ENCODE measurements at places on chromosomes 7 and 10. TPM values are rescaled to one million over a fixed set of nuclear protein-coding genes. Genes with fewer than 3 reads are reported as not detected.

GRCh38 chr10:86254081-86254480, 112.5 kb downstream of the GRID1 start:
- no peak for DNase-seq

DNA sequence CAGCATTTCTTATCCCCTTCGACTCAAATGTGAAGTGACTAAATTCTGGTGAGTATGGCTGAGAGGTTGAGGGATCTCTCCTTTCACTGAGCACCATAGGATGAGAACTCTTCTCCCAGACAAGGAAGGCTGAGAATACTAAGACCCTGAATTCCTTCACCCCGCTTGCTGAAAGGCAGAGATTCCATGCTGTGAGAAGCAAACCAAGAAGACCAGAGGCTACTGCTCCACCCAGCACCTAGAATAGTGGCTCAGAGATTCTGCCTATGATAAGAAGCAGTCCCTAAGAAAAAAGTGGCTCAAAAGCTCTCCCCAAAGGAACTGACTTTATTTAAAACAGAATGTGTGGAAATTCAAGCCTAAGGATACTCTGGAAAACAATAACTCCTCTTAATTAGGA, 26.7 kb upstream of the WNT2 start:
- DNase-seq, result no peak

- DNase-seq, result no peak
Observed at GRCh38 chr7:14228341-14228740, 238.9 kb upstream of the ETV1 start.

GRCh38 chr10:75432763-75433162, 1.3 kb downstream of the LRMDA start:
- DNase-seq, result peak; percentile 60

DNA sequence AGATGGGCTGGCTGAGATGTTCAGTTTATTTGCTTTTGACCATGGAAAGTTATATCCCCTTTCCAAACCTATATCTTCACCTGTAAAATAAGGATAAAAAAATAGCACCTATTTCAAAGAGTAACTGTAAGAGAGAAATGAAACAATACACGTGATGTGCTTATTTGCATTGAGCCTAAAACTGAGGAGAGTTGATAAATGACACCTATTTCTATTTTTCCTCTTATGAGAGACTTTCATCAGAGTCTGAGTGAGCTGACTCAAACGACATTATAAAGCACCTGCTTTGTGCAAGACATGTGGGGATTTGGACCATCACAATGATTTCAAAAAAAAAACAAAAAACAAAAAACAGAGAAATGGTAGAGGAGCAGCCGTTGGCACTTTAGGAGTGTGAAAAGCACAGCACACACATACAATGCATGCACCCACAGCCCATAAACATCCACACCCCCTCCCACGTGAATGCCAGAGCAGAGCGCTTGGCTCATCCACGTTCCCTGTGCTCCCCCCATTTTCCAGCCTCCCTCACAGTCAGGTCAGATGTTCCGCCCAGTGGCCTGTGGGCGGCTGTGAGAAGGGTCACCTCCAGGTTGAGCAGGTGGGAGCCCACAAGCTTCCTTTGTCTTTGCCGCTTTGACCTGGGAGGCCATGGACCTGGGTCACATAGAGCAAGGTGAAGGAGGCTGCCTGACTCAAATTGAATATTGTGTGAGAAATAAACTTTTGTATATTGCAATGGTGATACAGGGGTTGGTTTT, 253.2 kb upstream of the ZNF32 start:
- no peak for DNase-seq

ZNF22 gene
- total RNA-seq, result 35.5 TPM

SLC18A3 gene
- not detected for total RNA-seq

Measured in endodermal cell (in vitro differentiated cells).